Testis (tissue), 5 donors: ENCODE measurements at places on chromosomes 12 and 14. TPM values are rescaled to one million over a fixed set of nuclear protein-coding genes. Genes with fewer than 3 reads are reported as not detected.

PLD4 gene
- total RNA-seq = 1.7 TPM

BDKRB1 gene
- 3.3 TPM for total RNA-seq

DDN gene
- total RNA-seq = 0.31 TPM

NOXRED1 gene
- total RNA-seq = 11.3 TPM

PLEK2 gene
- total RNA-seq = 5.7 TPM

VRTN gene
- total RNA-seq = 0.47 TPM

TTC9 gene
- total RNA-seq = 2.4 TPM

HOXC10 gene
- total RNA-seq = 2.6 TPM

NTN4 gene
- 84.9 TPM for total RNA-seq

RIMBP2 gene
- total RNA-seq = 8.0 TPM

FUT8 gene
- 58.7 TPM for total RNA-seq

TSPAN19 gene
- total RNA-seq = 2.4 TPM

VASH1 gene
- total RNA-seq = 31.7 TPM

MLEC gene
- 104 TPM for total RNA-seq

DBX2 gene
- 2.8 TPM for total RNA-seq

JDP2 gene
- total RNA-seq = 19.0 TPM

ABCB9 gene
- 75.3 TPM for total RNA-seq

C12orf60 gene
- 11.7 TPM for total RNA-seq

TPCN1 gene
- total RNA-seq = 48.7 TPM
